ENCODE measurements at places on chromosomes 3 and 15.

- no peak for DNase-seq
Measured at GRCh38 chr3:97575742-97576141, 188.8 kb upstream of the ARL6 start.

DNA sequence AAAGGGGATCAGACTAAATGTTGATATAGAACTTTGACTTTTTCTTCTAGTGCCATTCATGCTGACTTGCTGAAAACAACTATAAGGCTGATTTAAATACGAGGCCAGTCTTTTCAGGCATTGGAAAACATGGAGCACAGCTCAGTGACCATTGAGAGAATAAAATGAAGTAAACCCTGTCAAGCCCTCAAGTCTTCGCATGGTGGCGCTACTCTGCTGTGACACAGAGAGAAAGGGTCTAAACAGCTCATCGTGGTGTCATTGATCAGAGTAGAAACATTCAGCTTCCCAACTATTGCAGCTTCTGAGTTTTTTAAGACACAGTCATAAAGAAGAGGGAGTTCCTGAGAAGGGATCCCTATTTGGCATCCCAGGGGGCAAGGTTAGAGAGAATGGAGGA lies 716.2 kb downstream of the DIPK2A start:
- DNase-seq = no peak

DNA sequence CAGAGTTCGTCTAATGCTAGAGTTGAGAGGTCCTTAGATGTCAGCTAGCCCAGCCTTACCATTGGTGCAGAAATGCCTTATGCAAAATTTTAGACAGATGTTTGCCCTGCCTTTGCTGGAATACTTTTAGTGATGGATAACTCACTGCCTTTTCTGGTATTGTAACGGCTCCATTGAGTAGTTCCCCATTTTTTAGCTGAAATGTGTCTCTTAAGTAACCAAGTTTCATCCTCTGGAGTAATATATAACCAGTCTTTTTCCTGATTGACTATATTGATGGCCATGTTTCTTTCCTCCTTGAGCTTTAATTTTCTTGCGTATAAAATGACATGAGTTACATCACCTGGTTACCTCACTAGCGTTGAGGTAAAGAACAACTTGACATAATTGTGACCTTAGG lies 45.0 kb downstream of the SNRK start:
- DNase-seq = no peak

DNA sequence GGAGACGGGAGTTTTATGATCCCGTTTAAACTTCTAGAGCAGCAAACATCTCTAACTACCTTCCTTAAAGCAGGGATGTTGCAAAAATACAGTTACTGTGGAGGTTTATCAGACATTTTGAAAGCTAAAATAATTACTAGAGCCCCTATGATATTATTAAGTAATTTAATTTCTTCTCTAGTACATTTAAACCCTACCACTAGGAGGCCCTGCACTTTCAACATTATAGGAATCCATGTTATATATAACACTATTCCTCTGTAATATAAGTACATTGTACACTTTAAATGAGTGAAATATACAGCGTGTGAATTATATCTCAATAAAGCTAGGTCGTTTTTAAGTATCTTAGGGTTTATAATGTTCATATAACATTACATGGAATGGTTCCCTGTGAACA lies 11.5 kb downstream of the SETMAR start:
- no peak for DNase-seq

DNA sequence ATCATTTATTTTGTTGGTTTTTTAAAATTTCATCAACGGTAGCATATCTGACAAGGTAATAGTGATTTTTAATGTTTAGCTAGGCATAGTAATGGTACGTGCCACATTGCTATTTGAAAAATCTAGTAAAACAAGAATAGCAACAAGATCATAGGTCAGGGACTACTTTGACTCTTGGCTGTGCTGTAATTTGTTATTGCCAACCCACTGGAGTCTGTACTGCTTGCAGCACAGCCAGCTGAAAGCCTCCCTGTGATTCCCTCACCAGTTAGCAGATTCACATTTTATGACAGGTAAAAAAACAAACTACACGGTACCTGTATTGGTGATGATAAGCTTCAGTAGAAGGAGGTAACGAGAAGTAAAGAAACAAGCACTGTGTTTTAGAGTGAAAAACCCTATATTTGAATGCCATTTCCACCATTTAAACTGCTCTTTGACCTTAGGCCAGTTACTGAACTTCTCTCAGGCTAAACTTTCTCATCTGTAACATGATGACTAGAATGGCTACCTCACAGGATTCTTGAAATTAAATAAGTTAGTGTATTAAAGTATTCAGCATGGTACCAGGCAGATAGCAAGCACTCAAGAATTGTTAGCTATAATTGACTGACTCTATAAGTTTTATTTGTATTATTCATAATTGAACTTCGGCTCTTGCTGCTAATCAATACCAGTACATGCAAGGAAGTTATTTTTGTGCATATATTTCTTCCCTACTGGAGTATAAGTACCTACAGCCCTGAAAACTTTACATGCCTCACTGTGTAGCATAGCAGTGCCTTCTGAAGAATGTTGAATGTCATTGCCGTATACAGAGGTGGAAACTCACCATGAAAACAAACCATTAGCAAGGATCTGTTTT lies 16.1 kb downstream of the FILIP1L start:
- DNase-seq = no peak

DNA sequence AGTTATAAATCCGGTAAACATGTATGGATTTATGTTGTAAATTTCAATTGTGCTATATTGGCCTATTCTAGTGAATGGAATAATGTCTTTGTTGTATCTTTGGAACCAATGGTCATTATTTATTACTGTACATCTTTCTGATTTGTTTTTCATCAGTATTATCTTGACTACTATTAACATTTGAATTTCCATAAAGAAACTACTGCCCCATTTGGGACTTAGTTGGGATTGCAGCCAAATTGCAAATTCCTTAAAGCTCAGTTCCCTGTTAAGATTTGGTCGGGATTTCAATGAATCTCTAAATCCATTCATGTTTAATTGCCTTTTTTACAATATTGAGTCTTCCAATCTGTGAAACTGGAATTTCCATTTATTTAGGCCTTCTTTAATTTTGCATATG lies 822.4 kb upstream of the CADM2 start:
- DNase-seq = no peak

All from CD4-positive, alpha-beta T cell treated with Interleukin-4 for 4 hours (primary cell).